ENCODE measurements at places on chromosomes 11 and 22.

GRCh38 chr11:128421577-128422330 lies 165.6 kb downstream of the ETS1 start:
- peak; percentile 82 for DNase-seq

DNA sequence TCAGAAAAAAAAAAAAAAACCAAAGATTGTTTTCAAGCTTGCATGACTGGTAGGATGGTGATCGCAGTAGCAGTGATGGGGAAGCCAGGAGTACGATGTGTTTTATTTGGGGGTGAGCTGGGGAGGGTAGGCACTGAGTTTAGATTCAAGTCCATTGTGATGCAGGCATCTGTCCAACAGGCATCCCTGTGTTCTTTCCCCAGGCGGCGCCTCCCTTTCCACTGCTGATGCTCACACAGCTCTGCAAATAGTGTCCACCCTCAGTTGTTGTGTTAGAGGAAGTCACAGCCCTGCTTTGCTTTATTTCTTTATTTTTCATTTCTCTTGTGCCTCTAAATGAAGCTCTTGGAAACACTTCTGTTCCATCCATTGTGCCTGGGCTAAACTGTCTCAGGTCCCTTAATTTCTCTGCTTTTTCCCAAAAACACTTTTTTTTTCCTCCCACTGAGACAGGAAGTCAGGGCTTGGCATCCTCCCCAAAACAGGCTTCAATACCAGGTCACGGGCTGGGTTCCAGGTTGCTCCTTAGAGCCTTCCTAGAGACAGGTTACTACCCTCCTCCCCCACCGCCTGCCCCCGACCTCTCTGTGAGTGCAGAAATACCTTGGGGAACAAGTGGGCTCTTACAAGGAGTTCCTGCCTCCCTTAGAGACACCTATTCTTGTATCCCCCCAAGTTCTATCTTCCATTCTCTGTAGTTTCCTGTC lies 38.6 kb upstream of the HSPA8 start:
- DNase-seq = peak; percentile 27

DNA sequence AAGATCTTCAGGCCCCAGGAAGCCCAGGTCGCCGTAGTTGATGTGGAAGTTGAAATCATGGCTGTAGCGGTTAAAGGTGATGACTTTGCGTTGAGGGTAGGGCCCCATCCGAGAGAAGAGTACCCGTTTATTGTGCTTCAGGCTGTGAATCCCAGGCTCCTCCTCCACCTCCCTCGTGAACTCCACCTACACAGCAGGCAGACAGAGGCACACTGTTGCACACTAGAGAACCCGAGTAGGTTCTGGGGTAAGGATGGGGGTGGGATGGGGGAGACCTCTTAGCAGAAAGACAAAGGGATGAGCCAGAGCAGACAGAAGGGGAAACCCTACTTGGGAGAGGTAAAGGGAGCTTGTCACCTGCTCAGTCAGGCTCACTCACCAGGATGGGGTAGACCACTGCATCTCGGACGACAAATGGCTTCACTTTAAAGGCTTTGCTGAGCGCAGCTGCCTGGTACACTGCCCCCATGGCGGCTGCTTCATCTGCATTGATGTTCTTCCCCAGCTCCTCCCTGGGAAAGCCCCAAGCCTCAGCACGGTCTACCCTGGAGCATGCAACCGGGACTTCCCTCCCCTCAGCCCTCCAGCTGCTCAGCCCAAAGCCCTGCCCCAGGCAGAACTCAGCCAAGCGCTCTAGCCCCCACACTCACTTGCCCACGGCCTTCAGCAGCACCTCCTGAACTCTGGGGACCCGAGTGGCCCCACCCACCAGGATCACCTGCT lies 5.4 kb downstream of the HYOU1 start:
- DNase-seq = no peak

DNA sequence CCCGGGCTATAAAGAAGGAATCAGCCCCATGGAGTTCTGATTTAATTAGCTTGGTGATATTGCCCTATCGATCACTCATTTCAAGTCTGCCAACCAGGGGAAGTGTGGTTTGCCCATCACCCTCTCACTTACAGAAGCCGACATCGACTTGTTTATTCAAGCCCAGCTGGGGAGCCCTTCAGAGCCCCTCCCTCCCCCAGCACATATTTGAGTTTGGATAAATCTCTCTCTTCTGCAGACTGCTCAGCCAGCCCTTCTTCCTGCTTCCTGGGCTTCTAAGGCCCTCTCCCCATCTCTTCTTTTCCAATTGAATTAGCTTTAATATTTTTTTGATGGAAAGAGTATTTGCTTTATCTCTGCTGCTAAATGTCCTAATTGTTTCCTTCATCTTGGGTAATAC lies 299.0 kb downstream of the MIAT start:
- no peak for DNase-seq

DNA sequence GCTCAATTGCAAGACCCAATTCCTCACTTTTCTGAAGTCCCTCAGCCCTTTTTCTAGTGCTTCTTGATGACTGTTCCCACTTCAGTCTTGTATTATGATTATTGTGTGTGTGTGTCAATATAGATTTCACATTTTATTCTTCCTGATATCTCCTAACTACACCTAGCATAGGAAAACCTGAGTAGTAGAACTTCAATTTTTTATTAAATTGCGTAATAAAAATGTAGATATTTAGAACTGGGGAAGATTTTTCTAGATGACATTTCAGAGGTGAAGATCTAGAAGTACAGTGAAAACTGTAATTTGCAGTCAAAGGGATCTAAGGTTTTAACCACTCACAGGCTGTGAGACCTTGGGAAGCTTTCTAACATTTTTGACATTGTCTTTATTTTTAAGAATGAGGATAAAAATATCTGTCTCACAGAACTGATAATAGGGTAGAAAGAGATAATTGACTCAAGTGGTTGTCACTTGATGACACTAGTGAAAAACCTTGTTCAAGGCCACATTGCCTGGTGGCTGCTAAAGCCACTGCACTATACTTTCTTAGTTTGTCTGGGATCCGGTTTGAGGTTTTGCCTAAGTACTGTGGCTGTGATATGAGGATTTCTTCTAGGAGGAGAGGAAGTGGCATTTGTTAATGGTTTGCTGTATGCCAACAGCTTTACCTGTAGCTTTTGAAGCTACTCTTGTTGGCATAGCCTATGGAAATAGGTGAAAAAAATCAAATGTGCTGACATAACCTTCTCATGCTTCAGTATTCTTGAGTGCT lies 32.2 kb upstream of the SESN3 start:
- DNase-seq = no peak

DNA sequence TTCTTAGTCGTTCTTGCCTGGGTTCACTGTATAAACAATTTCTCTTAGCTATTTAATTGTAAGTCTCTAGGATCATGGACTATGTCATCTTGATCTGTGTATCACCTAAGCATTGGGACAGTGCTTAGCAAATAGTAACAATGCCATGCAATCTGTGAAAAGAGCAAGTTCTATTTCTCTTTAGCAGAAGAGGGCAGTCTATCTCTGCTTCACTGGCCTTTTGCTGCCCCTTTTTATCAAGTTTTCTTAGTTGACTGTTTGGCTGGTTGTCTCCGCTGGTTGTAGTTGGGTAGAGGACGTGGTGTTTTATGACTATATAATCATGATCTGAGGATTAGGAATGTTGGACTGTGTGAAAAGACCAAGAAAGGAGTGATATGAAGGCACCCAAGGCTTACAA lies 315.0 kb downstream of the JRKL start:
- DNase-seq = no peak

- peak; percentile 66 for DNase-seq
These were observed 52.8 kb upstream of the CCDC188 start for GRCh38 chr22:20203552-20204201.

- DNase-seq = no peak
These were observed 107.2 kb downstream of the MAML2 start for GRCh38 chr11:96235751-96236150.

- DNase-seq = peak; percentile 46
These were observed 17.2 kb downstream of the CLDN25 start for GRCh38 chr11:113796663-113797259.

GRCh38 chr11:13368041-13368446 lies 90.5 kb downstream of the BMAL1 start:
- peak; percentile 59 for DNase-seq

- DNase-seq = peak; percentile 25
These were observed 27.0 kb downstream of the GDPD5 start for GRCh38 chr11:75498556-75499255.

GRCh38 chr11:8531312-8531711 lies 62.7 kb downstream of the STK33 start:
- DNase-seq = no peak

GRCh38 chr11:76911415-76911808 lies 50.7 kb downstream of the ACER3 start:
- no peak for DNase-seq

- DNase-seq = no peak
These were observed 78.8 kb downstream of the CCDC81 start for GRCh38 chr11:86453290-86454030.

DNA sequence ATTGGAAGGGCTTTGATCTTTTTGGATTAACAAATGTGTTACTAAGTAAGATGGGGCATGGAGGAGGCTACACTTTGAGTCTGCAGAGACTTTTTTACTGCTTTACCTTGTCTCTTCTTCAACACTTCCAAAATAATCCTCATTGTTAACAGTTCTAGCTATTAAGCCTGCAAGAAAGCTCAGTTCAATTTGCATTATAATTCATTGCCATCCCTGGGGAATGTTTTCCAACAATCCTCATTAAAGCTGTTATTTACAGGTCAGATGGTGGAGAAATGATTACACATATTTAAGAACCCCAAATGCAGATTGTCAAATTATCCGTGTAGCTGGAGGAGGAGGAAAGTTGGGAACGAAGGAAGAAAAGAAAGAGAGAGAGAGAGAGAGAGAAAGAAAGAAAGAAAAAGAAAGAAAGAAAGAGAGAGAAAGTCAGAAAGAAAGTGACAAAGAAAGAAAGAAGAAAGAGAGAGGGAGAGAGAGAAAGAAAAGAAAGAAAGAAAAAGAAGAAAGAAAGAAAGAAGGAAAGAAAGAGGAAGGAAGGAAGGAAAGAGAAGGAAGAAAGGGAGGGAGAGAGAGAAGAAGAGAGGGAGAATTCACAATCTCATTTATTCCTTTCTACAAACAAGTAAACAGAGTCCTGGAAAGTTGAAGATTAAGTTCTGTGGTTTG lies 443.9 kb downstream of the INSC start:
- no peak for DNase-seq

GRCh38 chr11:76787911-76788596 lies 4.9 kb downstream of the TSKU start:
- DNase-seq = peak; percentile 28

DNA sequence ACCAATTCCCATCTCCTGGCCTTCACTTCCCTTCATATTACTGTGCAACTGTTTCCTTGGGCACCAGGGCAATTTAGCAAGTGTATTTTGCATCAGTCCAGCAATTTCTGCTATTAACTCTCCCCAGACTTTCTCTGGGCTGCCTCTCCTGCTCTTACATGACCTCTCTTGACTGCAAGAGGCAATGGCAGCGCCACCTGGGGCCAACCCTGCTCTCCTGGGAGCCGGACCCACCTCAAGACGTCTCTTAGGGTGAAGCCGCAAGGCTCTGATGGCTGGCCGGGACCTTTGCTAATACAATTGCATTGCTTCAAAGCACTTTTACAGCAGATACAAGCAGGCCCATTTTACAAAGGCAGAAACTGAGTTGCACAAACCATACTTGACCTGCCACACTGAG lies 360.2 kb downstream of the CADM1 start:
- no peak for DNase-seq

DNA sequence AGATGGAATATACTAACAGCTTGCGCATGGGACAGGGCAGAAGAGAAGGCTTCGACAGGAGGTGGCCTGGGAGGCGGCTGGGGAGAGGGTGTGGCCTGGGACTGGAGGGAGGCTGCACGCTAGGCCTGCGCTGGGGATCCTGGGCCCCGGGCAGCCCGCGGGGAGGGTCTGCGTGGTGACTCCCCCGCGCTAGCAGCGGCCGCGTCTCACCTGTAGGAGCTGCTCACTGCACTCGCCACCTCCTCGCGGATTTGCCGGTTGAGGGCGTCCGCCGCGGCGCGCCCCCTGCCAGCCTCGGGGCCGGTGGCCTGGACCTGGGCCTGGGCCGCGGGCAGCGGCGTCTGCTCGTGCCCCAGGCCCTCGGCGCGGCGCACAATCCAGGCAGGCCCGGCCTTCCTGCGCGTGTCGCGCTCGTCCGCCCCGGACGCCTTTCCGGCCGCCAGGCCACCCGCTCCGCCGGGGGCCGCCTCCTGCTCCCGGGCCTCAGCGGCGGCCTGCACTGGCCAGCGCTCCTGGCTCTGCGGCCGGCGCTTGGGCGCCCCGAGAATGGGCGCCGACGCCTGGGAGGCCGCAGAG lies 1.5 kb downstream of the MAP6 start:
- peak; percentile 9 for DNase-seq

DNA sequence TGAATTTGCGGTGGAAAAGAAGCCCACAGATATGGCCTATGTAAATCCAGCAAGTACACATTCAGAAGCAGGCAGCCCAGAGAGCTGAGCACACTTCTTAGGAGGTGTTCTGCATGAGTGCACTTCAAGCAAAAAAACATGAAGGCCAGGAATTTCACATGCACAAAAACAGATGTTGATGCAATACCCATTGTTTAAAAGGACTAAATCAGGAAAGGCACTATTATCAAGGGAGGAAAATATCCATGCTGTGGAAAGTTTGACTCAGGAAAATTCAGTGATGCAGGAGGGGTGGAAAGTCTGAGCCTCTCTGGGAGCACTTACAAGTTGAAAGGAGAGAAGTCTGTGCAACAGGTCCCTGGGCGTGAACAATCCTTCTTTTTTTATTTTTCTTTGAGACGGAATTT lies 15.8 kb upstream of the CARS1 start:
- DNase-seq = peak; percentile 52

- no peak for DNase-seq
These were observed 51.8 kb downstream of the CD6 start for GRCh38 chr11:61023086-61023965.

- no peak for DNase-seq
These were observed 16.8 kb downstream of the PIWIL4 start for GRCh38 chr11:94583866-94584500.

- DNase-seq = peak; percentile 62
These were observed 80.7 kb downstream of the GGT1 start for GRCh38 chr22:24683691-24684090.

DNA sequence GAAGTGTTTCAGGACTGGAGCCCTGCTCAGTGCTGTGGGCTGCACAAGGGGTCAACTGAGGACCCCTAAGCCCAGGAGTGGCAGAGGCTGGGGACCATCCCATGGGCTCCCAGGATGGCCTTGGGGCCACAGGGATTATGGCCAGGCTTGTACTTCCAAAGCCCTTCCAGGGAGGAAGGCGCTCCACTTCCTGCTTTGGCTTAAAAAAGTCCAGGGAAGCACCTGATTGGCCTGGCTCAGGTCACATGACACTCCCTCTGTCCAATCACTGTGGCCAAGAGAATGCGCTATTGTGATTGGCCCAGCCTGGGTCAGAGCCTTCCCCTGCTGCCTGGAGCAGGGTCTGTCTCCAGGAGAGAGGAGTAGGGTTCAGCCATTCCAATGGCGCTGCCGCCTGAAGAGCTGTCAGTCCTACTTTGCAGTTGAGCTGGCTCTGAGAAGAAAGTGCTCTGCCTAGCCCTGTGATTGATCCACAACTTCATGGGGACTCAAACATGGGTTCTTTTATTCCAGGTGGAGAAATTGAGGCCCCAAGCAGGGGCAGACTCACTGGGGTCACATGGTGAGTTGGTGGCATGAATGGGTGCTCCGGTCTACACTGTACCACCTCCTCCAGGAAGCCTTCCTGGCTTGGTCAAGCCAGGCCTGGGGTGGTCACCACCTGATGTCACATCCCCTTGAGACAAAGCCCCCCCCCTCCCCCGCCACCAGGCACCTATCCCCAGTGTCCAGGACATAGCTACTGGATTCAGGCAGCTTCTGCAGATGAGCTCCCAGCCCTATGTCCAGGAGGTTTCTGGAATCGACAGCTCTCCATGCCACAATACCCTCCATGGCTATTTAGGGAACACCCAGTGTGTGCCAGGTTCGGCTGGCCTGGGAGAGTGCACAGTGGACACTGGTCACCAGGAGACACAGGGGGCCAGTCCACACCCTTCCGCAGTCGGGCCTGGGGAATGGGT lies 48.2 kb downstream of the RTN4R start:
- no peak for DNase-seq

Measured in fibroblast of skin of right biceps (primary cell).